ENCODE measurements at places on chromosomes 11 and 22.

DNA sequence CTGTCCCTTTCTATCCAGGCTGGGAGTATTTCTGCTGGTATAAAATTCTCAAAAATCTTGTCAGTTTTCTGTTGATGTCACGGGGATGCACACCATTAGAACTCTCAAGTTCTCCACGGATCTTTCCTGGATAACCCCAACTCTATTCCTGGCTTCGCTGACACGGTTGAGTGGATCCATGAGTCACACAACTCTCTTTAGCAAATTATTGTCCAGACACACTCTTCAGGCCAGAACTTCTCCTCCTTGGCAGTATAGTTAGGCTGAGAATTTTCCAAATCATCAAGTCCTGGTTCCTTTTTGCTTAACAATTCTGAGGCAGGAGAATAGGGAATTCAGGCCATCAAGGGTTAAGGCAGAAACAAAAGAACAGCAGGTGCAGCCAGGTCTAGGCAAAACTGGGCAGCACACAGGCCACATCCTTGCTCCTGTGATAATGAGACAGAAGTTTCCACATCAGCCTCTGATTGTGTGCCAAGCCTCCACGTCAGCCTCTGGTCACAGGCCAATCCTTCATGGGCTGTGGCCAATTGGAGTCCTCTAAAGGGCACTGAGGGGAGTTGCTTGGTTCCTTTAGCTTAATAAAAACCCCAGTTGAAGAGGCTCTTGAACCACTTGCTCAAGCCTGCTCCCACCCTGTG is 5.7 kb upstream of the ACAT1 start:
- no peak for DNase-seq

DNA sequence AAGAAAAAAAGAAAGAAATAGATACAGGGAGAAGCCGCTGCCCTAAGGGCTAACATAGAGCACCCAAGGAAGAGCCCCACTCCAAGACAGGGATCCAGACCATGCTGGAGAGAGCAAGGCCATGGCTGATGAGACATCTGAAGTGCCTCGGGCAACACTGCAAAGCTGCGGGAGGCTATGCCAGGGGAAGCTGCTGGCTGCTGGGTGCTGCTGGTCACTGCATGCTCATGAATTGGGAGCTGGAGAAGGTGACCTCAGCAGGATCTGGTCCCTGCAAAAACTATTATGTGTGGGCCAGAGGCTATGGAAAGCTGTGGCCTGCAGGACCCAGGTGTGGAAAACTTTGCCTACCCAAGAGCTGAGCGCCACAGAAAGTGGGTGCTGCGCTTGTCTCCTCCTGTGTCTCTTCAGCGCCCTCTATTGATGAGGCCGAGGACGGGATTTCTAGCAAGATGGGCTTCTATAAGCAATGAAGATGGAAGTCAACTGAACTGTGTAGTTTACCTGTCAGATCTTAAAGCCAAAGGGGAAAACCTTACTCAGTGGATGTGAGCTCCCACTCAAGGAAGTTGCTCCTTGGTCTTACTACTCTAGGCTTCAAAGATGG is 17.3 kb upstream of the SLC29A2 start:
- DNase-seq = peak; percentile 56

DNA sequence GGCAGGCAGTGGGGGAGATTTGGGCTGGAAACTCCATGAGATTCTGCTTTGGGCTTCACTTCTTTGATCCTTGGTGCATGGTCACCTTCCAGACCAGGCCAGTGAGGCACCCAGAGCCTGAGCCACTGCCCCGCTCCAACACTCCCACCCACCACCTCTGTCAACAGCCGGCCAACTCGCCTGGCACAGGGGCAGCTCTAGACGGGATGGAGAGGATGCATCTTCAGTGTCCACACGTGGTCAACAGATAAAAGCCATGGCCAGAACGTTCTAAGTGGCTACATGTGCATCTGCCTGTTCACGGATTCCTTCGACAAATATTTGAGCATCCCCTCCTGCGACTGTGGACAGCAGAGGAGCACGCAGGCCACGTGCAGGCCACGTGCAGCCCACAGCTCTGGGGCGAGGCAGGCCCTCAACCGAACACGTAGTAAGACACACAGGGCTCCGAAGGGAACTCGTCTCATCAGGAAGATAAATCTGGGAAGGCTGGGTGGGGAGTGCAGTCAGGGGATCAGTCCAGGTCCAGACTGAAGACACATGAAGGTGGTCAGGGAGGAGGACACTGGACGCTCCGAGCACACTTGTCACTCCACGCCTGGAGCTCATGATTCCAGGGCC is 1.2 kb downstream of the LRRC56 start:
- no peak for DNase-seq

DNA sequence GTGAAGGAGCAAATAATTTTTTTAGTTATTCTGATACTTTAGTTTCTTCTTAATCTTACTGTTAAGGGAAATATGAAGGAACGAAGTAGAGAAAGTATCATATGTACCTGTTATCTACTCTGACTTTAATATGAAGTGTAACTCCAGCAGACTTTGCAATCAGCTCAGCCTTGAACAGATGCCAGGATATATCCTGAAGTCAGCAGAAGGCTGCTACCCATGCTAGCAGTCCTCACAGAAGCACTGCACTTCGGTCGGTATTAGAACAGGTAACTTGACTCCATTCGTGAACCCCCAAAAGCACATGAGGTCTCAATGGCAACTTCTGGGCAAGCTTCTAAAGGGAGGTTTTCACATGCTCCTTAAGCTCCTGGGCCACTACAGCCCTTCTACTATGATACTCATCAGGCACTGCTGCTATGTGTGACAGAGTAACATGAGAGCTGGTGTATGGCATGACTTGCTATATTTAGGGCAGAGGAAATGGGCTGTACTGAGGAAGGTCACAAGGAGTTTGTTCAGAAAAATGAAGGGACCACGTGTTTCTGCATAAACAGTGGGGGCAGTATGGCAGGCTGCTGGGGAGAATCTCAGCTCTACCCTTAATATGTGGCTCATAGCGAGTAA is 344.1 kb downstream of the SOX6 start:
- no peak for DNase-seq

- no peak for DNase-seq
Measured at GRCh38 chr11:128917144-128917724, 25.4 kb downstream of the TP53AIP1 start.

DNA sequence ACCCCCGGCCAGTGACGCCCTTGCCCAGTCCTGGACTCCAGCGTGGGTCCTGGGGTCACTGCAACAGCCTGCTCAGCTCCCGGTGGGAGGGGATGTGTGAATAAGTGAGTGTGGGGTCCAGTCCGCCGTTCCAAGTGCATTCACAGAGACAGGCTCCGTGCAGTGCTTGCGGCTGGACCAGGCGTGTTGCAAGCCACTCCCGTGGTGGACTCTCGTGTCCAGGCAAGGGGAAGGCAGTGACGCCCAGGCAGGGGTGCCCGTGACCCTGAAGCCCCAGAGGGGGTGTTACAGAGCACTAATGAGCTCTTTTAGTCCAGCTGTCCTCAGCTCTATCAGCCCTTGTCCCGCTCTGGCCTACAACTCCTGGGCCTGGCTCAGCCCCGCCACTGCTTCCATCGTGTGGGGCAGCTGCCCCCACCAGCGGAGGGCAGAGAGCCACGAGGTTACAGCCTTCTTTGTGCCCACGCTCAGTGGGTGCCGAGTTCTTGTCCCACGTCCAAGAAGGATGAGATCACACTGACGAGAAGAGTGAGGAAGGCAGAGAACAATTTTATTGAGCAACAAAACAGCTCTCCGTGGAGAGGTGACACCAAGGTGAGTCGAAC is 1807.5 kb downstream of the LRRC4C start:
- DNase-seq = no peak

GRCh38 chr11:123681030-123681429 is 26.6 kb upstream of the SCN3B start:
- no peak for DNase-seq

DNA sequence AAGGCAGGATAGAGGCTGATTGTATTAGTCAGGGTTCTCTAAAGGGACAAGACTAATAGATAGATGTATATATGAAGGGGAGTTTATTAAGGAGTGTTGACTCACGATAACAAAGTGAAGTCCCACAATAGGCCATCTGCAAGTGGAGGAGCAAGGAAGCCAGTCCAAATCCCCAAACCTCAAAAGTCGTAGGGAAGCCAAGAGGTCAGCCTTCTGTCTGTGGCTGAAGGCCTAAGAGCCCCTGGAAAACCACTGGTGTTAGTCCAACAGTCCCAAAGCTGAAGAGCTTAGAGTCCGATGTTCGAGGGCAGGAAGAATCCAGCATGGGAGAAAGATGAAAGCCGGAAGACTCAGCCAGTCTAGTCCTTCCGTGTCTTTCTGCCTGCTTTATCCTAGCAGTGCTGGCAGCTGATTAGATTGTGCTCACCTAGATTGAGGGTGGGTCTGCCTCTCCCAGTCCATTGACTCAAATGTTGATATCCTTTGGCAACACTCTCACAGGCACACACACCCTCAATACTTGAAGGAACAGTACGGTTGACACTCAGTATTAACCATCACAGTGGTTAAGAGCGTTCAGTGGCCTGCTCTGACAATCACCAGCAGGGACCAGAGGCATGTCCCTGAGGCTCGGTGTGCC is 135.6 kb downstream of the CSNK2A3 start:
- DNase-seq = no peak

DNA sequence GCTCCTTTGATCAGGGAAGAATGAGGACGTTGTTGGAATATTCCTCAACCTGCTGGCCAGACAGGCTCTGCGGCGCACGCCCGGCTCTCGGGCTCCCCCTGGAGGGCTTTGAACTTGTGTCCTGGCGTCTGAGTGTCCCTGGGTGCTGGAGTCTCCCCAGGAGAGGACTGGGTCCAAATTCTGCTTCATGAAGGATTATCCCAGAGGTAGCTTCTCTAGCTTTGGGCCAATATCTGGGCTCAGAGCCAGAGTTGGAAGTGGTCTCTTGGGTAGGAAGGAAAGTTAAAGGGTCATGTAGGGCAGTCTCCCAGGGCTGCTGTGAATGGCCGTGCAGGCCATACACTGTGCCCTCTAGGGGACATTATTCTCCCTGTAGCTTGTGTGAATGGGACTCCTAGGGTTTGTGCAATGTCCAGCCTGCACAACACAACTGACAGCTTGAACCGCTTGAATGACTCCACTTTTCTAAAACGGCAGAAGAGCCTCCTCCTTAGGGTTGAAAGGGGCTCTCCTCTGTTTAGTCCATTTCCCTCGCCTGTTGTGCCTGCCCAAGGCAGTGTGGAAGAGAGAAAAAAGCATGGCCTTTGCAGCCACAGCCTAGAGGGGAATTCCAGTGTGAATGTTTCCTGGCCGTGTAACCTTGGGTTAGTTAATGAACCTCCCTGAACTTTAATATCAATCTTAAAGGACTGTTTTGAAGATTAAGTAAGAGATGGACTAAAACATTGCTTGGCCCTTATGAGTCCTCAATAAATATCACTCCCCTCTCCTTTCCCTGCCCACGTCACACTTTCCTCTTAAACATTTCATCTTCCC is 111.2 kb upstream of the THY1 start:
- DNase-seq = peak; percentile 51

DNA sequence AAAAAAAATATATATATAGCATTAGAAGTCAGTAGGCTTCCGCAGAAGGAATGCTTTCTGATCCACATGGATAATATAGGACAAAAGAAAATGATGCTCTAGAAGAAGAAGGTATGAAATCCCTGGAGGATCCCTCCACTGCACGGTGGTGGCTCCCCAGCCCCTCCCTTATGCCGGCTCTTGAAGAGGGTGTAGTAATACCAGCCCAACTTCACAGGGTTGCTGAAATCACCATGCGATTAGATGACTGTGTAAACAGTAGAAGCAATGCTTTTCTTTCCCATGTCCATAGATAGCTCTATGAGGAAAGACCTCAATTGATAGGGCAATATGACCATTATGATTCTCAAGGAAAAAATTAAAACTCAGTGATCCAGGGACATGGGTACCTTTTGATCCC is 3.2 kb upstream of the ETS1 start:
- DNase-seq = no peak

DNA sequence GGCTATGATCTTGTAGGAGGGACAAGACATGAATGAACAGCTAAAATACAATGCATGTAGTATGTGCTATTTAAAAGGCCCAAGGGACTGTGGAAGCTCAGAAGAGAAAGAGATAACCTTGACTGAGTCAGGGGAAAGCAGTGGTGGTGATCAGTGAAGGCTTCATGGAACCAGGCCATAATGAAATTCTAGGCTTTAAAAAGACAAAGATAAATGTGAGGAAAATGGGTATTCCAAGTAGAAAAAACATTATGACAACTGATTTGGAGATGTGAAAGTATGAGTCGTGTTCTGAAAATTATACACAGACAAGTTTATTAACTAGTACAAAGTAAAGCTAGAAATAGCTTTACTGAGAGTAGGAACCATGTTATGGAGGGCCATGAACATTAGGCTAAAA is 189.8 kb downstream of the SOX6 start:
- DNase-seq = no peak

DNA sequence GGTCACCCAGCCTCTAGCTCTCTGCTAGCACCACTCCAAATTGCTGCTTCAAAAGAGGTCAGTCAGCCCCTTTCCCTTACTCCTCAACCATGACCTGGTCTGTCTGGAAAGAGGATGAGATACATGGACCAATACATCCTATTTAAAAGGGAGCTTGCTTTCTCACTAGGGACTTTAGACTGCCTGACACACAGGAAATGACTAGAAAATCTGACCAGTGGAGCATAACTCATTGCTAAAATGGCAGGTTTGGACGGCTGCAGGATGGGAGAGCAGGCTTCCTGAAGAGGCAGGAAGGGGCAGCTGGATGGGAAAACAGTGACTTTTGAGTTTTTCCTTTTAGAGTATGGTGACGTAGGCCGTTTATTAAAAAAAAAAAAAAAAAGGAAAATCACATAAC is 25.3 kb downstream of the STIM1 start:
- DNase-seq = no peak

- no peak for DNase-seq
Measured at GRCh38 chr11:40129266-40129665, 1330.2 kb downstream of the LRRC4C start.

DNA sequence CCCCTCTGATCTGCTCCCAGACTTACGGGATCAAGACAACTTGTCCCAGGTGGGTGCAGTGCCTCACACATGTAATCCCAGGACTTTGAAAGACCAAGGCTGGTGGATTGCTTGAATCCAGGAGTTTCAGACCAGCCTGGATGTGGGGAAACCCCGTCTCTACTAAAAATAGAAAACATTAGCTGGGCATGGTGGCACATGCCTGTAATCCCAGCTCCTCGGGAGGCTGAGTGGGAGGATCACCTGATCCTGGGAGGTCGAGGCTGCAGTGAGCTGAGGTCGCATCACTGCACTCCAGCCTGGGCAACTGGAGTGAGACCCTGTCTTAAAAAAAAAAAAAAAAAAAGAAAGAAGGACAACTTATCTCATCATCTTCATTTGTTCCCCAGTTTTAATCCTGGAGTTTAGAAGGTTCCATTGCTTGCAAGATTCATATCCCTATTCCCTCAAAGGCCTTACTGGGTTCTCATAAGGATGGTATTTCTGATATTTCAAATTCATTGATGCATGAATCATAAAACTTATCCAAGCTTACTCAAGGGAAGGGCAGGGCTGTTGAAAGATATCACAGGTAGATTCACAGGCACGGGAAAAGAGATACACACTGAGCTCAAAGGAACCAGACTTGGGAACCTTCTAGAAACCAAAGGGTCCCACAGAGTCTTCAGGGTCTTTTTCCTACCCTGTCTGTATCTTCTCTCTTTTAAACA is 14.6 kb downstream of the ENDOD1 start:
- DNase-seq = no peak

Data from activated T-cell treated with anti-CD3 and anti-CD28 coated beads for 48 hours (primary cell).